ENCODE measurements at places on chromosomes 13 and 19. TPM values are rescaled to one million over a fixed set of nuclear protein-coding genes. Genes with fewer than 3 reads are reported as not detected.

Gene S1PR4
- not detected for total RNA-seq

Gene DHDH
- not detected for total RNA-seq

Gene SIGLEC8
- not detected for total RNA-seq

Gene SIGLEC5
- total RNA-seq: not detected

Gene KIR2DL1
- total RNA-seq: not detected

Gene LAMP1
- 85.1 TPM for total RNA-seq

Gene BRME1
- 1.5 TPM for total RNA-seq
